ENCODE measurements at places on chromosomes 6 and 20.

GRCh38 chr6:10522929-10523573 is 1.9 kb downstream of the GCNT2 start:
- no peak for DNase-seq

DNA sequence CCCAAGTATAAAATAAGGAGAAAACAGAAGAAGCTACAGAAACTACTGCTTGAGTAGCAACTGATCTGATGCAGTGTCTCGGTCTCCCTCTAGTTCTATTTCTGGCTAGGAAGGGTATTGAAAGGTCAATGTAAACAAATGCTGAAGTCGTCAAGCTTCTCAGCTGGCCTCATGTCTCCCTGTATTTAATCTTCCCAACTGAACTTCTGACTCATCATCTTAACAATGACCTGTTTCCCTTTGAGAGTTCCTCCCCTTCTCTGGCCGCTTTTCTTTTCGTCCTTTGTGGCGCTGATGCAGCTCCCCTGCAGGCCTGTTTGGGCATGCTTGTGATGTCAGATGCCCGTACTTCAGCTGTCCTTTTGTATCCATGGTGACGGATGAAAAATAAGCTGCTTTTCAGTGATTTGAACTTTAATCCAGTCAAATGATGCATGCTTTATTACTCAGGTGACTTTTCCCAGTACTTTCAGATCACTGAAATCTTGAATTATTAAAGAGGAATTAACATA is 7.8 kb upstream of the LCA5 start:
- DNase-seq, result peak; percentile 97

DNA sequence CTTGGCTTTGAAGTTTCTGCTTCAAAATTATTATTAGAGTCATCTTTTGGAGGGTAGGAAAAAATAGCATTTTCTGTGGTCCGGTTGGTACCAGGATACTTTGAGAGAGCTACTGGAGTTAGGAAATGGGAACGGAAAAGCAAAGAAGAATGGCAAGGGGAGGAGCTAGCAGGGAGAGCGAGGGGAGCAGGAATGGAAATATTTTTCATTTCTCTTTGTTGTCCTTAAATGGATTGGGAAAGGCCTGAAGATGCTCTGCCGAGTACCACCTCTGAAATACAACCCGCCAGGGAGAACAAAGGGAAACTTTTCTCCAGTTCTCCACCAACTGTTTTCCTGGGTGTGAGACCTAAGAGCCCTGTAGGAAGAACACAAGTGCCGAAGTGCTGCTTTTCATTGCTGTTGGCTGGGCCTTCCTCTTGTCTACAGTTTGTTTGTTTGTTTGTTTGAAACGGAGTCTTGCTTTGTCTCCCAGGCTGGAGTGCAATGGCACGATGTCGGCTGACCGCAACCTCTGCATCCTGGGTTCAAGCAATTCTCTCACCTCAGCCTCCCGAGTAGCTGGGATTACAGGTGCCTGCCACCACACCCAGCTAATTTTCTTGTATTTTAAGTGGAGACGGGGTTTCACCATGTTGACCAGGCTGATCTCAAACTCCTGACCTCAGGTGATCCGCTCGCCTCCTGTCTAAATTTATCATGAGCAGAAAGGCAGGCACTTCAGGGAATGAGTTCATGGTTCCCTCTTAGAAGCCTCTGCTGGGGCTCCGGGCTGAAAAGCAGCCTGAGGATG is 3.5 kb upstream of the TRAF3IP2 start:
- no peak for DNase-seq

GRCh38 chr20:52127309-52127708 is 64.3 kb downstream of the ZFP64 start:
- no peak for DNase-seq

GRCh38 chr20:57874141-57874540 is 164.3 kb upstream of the PMEPA1 start:
- no peak for DNase-seq

DNA sequence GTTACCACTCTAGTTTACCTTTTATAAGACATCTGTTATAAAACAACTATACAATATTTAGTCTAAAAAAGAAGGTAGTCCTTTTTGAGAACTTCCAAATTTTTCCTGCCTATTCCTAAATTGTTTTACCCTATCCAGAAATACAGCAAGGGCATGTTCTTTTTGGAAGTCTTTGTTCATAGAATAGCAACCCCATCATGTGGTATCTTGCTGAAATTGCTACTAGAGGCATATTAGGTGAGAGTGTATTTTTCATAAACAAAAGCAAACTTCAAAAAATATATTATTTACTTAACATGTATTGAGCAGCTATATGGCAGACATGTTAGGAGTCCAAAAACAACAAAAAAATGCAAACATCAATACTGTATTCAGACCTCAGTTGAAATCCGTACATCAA is 371.8 kb upstream of the NRSN1 start:
- no peak for DNase-seq

GRCh38 chr6:15081447-15081846 is 164.4 kb upstream of the JARID2 start:
- DNase-seq, result no peak

DNA sequence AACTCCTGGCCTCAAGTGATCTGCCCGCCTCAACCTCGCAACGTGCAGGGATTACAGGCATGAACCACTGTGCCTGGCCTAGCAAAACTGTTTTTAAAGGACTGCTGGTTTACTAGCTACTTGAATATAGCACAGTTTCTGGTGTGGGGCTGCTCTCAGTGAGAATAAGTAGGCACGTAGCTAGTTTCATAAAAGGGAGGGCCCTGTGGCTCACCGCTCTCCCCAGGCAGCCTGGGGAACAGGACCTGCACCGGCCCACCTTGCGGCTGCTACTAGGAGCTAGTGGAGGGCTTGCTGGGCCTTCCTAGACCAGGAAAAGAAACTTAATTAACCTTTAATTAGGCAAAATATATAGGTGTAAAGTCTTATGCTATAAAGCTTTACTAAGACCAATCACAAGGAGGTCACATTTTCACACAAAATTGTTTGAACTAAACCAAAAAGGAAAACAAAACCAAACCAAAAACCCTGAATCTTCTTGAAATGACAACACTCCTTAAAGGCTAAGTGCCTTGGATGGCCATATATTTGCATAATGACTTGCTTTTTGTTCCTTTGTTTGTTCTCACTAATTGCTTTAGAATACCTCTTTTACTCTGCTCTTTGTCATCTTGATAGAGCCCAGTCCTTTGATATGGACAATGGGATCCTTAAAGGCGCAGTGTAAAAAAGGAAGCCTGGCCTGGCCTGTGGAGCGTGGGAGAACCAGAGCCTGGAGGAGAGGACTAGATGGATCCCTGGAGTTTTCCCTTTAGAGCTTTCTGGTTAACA is 69.5 kb upstream of the SAMD5 start:
- no peak for DNase-seq

DNA sequence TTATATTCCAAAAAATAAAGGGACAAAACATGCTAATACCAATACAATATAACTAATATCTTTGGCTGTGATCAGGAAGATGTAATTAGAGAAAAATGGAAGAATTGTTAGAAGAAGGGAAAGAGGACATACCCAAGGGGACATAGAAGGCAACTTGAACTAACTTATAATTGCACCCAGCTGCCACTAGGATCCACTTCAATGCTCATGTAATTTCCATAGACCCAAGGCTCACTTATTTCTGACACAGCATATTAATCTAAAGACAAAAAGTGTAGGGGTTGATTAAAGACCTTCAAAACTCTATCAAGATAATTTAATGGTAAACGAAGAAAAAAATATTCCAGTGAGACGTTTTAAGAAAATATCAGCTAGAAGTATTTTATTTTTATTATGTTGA is 396.0 kb upstream of the ADGRB3 start:
- no peak for DNase-seq

- DNase-seq, result no peak
Measured at GRCh38 chr6:89781070-89782034, 38.2 kb downstream of the MDN1 start.

DNA sequence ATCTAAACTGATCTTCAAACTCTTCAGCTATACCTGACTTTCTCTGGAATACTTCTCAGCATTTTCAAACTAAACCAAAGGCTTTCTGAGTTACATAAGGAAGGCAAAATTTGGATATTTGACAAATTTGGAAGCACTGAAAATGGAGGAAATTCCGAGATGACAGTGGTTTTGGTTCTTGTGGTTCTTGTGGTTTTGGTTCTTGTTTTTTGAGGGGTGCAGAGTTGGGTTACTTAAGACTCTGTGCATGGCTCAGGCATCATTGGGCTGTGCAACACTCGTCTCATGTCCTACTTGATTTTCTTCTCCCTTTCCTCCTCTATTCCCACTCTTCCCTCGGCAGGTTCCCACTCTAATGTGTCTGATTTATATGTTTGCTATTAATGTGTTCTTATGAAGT is 78.0 kb downstream of the SLC22A3 start:
- no peak for DNase-seq

- no peak for DNase-seq
Measured at GRCh38 chr20:19835533-19836222, 77.6 kb downstream of the RIN2 start.

GRCh38 chr6:149716181-149716963 is 1.5 kb downstream of the LATS1 start:
- DNase-seq, result no peak

GRCh38 chr20:36835453-36836198 is 40.3 kb upstream of the TLDC2 start:
- DNase-seq, result peak; percentile 89

- no peak for DNase-seq
Measured at GRCh38 chr6:101582792-101583191, 189.3 kb downstream of the GRIK2 start.

GRCh38 chr6:109690373-109690736 is 647 bp downstream of the AK9 start:
- no peak for DNase-seq

DNA sequence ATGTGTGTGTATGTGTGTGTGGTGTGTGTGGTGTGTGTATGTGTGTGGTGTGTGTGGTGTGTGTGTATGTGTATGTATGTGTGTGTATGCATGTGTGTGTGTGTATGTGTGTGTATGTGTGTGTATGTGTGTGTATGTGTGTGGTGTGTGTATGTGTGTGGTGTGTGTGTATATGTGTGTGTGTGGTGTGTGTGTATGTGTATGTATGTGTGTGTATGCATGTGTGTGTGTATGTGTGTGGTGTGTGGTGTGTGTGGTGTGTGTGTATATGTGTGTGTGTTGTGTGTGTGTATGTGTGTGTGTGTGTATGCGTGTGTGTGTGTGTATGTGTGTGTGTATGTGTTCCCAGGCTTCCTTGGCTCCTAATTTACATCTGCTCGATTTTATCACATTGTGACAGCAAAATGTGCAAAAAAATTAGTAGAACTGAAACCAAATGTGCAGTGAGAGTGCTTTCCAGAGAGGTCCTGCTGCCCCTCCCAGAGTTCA is 234.5 kb downstream of the BMP7 start:
- no peak for DNase-seq

- no peak for DNase-seq
Measured at GRCh38 chr20:10313215-10313614, 94.6 kb downstream of the SNAP25 start.

GRCh38 chr6:135503703-135504475 is 6.3 kb upstream of the AHI1 start:
- no peak for DNase-seq

DNA sequence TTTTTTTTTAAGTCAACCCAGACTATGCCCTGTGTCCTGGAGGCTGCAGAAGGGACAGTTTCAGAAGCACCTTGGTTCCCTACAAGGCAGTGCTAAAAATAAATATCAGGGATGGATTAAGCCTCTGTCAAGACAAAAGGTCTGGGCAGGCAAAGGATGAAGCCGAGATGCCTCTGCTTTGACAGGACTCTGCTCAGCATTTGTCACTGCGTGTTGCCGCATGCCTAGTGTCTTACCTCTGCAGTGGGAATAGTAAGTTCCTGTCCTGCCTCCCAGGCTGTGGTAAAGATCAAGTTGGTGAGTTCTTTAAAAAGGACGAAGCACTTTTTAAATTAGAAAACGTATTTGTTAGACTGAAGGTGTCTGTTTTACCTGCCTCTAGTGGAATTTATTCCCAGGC is 15.1 kb downstream of the AAR2 start:
- no peak for DNase-seq

GRCh38 chr6:137871291-137871690 is 4.2 kb downstream of the TNFAIP3 start:
- DNase-seq, result no peak

- no peak for DNase-seq
Measured at GRCh38 chr20:49542514-49542991, 25.4 kb downstream of the PTGIS start.

DNA sequence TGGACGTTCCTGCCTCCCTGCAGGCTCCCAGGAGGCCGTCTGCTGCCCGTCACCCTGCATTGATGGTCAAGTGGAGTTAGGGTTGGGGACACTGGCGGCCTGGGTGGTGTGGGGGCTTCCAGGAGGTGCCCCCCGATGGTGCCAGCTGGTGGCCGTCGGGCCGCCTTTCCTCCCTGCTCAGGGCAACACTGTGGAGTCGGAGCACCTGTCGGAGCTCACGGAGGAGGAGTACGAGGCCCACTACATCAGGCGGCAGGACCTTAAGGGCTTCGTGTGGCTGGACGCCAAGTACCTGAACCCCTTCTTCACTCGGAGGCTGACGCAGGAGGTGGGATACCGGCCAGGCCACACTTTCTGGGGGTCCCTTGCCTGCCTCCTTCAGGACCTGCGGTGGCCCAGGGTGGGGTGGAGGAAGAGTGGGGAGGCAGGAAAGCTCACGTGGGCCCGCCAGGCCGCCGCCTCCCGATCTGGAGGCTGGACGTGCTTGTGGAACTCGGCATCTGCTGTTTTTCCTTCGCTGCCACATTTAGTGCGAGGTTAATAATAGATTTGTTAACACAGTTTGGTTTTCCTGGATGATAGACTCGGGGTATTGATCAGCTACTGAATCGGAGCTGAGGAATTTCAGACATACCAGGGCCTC is 28.6 kb downstream of the SPATA2 start:
- DNase-seq, result no peak

Data from amniotic stem cell (primary cell).